ENCODE measurements at places on chromosomes 7 and 10.

GRCh38 chr7:84792231-84792893, 394.5 kb downstream of the SEMA3D start:
- no peak for DNase-seq

GRCh38 chr10:97724341-97724941, 10.9 kb downstream of the MARVELD1 start:
- DNase-seq, result no peak

GRCh38 chr10:86267286-86268195, 99.1 kb downstream of the GRID1 start:
- DNase-seq, result no peak

- peak; percentile 3 for DNase-seq
These were observed 28.3 kb upstream of the EGR2 start for GRCh38 chr10:62844280-62845011.

DNA sequence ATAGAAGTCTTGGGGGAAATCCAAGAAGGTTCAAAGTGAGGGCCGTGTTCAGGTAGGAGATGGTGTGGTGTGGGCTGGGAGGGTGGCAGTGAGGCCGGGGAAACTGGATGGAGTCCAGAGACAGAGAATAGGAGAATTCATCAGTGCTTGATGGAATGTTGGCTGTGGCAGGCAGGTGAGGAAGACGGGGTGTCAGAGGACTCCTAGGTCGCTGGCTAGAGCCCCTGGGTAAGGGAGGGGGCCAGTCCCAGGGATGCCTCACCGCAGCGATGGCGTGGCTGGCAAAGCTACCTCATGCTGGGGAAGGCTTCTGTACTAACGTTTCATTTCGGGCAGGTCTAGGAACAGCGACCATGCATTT, 373.0 kb downstream of the RPS24 start:
- no peak for DNase-seq

- no peak for DNase-seq
These were observed 31.0 kb downstream of the GRM8 start for GRCh38 chr7:127221731-127222130.
